SIG-M5 (cell line): ENCODE measurements at places on chromosomes 3 and 15.

DNA sequence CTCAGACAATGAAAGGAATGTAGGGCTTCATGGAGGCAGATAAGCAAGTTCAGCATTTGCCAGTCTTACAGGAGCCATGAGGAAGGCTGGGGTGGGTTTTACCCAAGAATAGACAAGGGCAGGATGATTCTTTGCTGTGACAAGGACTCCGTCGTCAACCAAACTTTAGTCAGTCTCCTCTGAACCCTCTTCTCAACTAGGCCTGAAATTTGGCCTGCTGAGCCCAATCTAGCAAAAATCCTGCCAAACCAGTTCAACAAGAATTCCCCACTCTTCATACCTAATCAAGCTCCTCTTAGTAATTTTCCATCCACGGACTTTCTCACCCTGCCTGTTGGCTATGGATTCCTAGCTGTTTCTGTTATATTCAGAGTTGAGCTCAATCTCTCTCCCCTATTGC, 280.5 kb downstream of the TBL1XR1 start:
- DNase-seq, result no peak

- DNase-seq, result no peak
Measured at GRCh38 chr3:38067508-38068233, 28.7 kb downstream of the DLEC1 start.

GRCh38 chr3:151838574-151839312, 24.8 kb downstream of the AADAC start:
- no peak for DNase-seq

- DNase-seq, result no peak
Measured at GRCh38 chr15:31296646-31297574, 29.7 kb upstream of the KLF13 start.
